Tibial artery (tissue), 4 donors: ENCODE measurements at places on chromosomes 16 and 17.

- no peak for DNase-seq
Observed at GRCh38 chr17:71993363-71993762, 127.5 kb upstream of the SOX9 start.

DNA sequence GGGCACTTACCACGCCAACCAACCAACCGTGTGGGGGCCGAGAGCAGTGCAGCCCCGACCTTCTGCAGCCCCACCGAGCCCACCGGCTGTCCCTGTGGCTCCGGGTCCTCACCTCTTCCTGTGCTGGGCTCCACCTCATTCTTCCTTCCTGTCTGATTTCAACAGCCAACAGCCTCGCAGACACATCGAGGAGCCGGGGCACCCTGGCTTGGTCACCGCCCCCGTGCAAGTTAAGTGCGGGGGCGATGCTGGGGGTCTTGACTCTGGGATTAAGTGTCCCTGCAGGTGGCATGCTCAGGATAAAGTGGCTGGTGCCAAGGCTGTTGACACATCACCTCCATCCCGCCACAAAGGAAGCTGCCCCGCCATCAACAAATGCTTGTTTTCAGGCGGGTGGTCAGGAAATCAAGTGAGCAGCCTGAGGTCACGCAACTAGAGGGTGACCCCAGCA lies at the start of gene NLRC3:
TSS of gene NLRC3 (minus strand) at position 102 of the 451 bp plus-strand sequence. CDS start 12,367 bp downstream, outside the sequence.
- DNase-seq = no peak

DNA sequence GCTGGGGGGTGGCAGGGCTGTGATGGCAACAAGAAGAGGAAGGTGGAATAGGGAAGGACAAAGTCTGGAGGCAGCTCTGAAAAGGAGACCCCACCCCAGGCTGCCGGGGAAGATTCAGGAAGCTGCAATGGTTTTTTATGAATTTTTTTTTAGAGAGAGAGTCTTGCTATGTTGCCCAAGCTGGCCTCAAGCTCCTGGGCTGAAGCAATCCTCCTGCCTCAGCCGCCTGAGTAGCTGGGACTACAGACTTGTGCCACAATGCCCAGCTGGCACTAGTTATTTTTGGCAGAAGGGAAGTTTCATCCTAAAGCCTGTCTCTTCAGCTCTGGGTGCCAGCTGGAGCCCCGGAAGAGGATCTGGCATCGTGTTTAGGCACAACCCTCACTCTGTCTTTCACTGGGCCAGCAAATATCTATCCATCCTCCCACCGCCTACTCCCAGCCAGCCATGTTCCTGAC lies 1.3 kb upstream of the CES3 start:
- DNase-seq = no peak

DNA sequence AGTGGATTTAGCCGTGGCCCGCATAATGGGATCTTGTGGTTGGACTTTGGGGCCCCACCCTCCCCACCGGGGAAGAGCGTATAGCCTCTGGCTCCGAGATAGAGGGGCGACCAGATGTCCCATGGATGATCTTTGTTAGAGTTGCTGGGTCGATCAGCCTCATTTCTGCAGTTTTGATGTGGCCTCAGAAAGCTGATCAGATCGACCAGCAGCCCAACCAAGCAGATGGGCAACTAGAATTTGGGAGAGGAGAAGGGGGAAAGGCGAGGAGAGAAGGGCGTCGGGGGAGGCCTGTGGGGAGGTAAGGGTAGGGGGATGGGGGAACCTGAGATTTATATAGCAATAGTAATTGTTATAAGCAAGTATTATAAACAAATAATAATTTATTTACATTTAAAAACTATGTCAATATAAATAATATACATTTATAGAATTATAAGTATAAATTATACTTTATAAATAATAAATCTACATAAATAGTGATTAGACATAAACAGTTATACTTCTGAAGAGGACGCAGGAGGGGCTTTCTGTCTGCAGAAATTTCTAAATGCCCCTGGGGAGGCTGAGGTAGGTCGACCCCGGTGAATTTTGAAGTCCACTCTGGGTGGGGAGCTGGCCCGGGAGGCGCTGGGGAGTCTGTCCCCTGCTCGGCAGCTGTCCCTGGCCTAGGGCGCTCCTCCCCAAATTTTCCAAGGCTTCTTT lies 136.3 kb downstream of the KCNJ12 start:
- DNase-seq = no peak

DNA sequence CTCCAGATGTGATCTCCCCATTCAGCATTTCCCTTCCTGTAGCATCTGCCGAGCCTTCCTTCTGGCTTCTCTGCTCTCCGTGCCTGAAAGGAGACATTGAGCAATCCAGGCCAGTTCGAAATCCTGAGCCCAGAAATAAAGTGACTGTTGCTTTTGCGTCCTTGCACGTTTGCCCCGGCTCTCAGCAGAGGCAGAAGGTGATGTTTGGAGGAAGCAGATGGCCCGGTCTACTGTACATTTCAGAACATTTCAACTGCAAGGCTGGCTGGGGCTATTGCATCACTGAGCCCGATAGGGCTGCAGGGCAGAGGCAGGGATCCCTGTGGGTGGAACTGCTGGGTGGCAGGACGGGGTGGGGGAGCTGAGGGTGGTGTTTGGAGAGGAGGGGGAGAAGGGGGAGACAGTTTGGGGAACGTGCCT lies 29.4 kb downstream of the IRF8 start:
- peak; percentile 55 for DNase-seq

- DNase-seq = no peak
Observed at GRCh38 chr16:18003033-18003432, 333.5 kb downstream of the NPIPA8 start.

- DNase-seq = no peak
Observed at GRCh38 chr16:56195151-56195550, 3.9 kb downstream of the GNAO1 start.

DNA sequence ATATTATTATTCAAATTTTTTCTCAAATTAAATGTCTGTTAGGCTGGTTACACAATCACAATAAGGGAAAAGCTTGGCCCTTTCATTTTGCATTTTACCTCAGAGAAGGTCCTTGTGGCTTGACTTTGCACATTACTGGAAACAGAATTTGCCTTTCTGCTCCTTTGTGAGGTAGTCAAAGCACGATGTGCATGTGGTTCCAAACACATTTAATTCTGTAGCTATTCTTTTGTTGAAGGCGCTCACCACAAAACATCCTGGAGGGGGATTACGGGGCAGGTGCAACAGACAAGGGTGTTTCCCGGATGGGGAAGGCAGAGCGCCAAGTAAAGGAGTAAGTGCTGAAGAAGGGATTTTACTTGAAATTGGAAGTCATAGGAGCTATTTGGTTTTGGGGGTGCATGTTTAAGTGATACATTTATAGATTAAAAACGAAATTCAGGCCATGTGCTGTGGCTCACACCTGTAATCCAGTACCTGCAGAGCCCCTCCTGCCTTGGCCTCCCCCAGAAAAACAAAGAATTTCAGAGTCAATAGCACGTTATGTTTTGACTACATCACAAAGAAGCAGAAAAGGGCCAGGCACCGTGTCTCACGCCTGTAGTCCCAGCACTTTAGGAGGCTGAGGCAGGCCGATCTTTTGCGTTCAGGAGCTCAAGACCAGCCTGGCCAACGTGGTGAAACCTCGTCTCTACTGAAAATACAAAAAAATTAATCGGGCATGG lies 31.2 kb upstream of the TENT4B start:
- DNase-seq = no peak

GRCh38 chr17:29722411-29723198 lies 99.9 kb upstream of the CORO6 start:
- peak; percentile 70 for DNase-seq

DNA sequence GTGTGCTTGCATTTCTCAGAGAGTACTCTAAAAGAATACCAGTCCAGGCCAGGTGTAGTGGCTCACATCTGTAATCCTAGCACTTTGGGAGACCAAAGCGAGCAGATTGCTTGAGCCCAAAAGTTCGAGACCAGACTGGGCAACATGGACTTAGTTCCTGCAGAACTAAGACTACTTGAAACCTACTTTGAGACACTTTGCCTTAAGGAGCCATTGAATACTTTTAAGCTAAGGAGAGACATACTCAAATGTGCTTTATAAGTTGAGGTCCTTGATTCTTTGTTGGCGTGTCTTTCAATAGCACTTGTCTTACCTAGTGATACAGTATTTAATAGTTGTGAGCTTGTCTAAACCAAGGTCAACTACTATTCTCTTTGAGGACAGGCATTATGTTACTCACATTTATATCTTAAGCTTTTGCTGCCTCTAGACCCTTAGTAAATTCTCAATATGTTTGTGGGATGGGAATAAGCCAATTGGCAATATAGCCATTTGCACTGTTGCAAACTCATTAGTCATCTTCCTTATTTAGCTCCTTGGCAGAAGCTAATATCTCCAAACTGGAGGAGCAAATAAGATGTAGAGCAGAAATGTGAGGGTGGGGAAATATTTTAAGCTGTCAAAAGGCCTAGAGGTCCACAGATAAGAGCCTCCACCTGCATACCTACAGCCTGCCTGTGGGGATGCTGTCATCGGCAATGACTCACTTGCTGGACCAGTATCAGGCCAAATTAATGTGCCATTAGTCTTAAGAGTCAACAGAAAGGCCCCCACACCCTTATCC lies 16.3 kb downstream of the SCPEP1 start:
- DNase-seq = no peak

- no peak for DNase-seq
Observed at GRCh38 chr17:412211-413015, 59.8 kb upstream of the RPH3AL start.

DNA sequence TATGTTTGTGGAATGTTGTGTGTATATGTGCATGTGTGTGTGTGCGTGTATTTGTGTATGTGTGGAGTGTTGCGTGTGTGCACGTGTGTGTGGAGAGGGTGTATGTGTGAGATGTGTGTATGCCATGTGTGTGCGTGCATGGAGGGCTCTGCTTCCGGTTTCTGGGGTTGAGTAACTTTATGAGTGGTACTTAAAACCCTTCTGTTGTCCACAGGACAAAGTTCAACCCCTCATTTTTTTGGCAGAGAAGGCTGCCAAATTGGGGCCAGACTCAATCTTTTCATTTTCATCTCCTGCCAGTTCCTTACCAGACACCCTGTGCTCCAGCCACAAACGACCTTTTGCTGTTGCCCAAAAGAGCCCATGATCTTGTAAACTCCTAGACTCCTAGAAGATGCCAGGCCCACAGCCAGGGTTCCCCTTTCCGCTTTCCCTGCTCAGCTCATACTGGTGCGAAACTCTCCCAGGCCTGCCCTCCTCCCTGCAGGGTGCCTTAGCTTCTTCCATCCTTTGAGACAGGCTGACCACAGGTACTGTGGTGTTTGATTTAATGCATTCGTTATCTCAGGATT lies 100.2 kb downstream of the CMIP start:
- no peak for DNase-seq

GRCh38 chr16:12547608-12547922 lies 256.1 kb downstream of the CPPED1 start:
- no peak for DNase-seq

DNA sequence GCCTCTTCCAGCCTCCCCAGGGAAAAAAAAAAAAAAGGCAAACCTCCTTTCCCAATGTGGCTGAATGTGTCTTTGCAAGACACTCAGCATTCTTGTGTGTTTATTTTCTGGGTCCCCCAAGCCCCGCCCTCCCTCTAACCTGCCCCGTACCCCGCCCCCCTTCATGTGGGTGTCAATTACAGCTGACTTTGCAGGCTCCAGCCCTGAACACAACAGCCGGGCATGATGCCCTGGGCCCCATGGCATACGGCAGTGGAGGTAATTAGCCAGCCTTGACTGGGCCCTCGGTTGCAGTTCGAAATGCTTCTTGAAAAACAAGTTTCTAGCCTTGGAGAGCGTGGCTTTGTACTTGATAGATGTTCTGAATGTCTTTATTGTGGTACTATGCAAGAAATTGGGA lies 354.7 kb upstream of the RBFOX1 start:
- DNase-seq = no peak

DNA sequence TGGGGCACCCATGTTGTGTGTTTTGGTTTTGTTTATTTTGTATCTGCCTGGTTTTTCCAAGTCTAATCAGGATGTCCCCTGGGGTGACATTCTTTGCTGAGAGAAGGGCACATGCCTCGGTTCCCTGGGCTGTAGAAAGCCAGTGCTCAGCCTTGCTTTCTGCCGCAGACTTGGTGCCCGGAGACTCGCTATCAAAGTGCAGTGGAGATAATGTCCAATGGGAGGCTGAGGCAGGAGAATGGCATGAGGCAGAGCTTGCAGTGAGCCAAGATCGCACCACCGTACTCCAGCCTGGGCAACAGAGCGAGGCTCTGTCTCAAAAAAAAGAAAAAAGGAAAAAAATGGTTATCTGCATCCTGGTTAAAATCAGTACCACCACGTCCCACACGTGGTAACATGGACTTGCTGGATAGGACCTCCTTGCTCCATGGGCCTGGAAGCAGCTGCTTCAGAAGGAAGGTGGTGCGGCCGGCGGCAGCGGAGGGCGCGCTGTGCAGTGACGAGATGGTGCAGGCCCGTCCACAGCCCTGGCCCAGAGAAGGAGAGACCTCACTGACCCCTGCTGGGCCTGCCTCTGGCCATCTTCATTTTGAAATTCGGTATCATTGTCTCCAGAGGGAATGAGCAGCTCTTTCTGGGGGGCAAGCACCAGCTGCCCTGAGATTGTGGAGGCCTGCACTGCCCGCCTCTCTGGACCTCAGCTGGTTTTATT lies 19.3 kb upstream of the IL17C start:
- no peak for DNase-seq

GRCh38 chr16:30108059-30108850 lies 5.1 kb downstream of the GDPD3 start:
- DNase-seq = no peak

DNA sequence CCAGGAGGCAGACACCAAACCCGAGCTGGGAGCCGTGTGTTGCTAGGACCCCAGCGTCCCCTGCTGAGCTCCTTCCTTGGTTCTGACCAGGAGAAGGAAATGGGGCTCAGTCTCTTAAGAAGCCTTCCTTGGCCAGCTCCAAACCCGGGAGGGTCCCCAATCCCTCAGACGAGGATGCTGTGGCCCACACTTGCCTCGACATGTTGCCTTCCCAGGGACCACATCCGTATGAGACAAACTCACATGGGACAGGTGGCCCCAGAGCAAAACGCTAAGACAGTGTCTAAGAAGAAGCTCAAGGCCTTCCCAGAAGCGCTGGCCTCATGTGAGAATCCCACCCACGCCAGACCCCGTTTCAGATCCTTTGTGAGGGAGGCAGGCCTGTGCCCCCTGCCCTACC lies 19.8 kb downstream of the LGALS9 start:
- DNase-seq = no peak
